ENCODE measurements at places on chromosomes 12 and 14.

- DNase-seq: no peak
These were observed 14.2 kb upstream of the PLEKHA5 start for GRCh38 chr12:19115285-19115684.

GRCh38 chr12:19959353-19959752, 409.0 kb upstream of the PDE3A start:
- no peak for DNase-seq

DNA sequence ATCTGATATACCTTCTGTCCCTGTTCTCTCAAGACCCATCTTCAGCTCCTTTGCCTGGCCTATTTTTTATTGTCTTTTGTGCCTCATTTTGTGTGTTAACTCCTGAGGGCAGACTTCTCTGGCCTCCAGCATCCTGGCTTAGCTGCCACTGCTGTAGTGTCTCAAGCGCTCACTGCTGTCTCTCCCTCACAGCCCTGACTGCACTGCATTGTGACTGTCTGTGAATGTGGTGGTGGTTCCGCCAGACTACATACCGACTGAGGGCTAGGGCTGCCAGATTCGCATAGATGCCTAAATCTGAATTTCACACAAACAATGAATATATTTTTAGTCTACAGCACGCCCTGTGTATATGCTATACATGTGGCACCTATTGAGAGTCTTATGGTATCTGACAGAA, 1088.9 kb upstream of the TMEM132C start:
- no peak for DNase-seq

- no peak for DNase-seq
These were observed 42.4 kb downstream of the OVCH1 start for GRCh38 chr12:29455087-29455486.
